Activated T-cell treated with anti-CD3 and anti-CD28 coated beads, Interleukin-2, amount 50 U/mL, for 4 hours (primary cell): ENCODE measurements at places on chromosomes 2 and 18.

DNA sequence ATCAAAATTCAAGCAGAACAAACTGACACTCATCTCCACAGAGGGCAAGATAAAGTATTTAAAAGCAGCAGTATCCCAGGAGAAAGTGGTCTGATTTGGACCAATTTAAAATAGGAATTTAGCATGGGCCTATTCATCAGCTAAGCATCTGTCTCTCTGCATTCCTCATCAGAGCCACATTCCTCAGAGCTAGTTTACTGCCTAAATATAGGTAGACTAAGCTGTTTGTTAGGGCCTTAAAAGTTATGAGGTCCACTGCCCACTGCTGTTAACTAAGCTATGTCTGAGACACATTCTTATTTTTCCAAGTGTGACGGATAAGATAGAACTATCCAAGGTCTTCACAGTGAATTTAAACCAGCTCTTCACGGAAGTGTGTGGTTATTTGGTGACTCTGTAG is 17.6 kb downstream of the NEB start:
- no peak for DNase-seq

DNA sequence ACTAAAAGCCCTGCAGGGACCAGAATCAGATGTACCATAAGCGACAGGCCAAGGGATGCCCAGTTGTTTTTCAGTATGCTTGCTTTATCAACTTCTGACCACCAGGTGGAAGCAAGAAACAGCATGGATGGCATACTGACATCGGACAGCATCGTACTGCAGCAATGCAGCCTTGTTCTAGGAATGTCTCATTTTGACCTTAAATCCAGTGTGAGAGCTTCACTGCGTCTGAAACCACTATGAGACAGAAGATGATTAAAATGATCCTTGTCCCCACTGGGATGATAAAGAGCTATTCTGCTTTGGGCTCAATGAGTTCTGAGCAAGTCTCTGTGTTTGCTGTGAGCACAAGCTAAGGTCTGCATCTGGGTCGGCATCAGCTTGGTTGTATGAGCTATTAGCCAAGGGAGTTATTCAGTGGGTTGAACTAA is 54.3 kb downstream of the CDK15 start:
- peak; percentile 10 for DNase-seq

- DNase-seq = peak; percentile 57
Measured at GRCh38 chr2:113370478-113371091, 66.9 kb upstream of the ZNG1B start.

DNA sequence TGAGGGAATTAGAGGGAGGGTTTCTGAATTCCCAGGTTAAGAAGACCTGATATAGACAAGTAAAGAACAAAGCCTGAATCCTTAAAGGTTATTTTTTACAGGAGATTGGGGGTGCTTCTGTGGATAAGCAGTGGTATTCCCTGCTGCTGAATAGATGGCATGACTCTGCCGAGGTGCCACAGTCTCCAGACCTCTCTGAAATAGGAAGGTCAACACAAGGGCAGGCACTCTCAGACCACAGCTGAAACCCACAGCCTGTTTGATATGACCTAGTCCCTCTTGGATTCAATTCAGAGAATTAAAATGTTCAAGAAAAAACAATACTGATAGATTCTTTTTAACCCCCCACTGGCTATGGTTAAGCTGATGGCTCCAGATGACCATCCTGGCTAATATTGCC is 259.3 kb downstream of the PTGR3 start:
- DNase-seq = no peak
